ENCODE measurements at places on chromosomes 3 and 15.

GRCh38 chr15:30985081-30985531 is 6.3 kb downstream of the MTMR10 start:
- no peak for DNase-seq

- no peak for DNase-seq
Measured at GRCh38 chr3:32432711-32433530, 41.3 kb downstream of the CMTM7 start.

DNA sequence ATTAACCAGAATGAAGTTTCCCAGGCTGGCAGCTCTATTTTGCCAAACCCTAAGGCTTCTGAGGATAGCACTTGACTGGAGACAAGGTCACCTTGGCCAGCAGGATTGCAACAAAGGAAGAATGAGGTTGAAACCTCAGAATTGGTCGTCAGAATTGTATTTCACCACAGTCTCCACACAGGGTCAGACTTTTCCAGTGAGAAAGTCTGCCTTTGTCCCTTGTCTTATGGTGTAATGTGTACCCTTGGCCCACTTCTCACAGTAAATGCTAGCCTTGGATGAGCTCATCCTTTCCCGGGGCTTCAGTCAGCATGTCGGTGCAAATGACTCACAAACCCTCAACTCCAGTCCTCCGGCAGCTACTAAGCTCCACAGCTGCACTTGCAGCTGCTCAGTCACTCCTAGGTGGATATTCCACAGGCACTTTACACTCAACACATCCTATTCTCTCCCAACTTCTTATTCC is 19.7 kb downstream of the SSR3 start:
- DNase-seq, result no peak

- no peak for DNase-seq
Measured at GRCh38 chr3:32459450-32459849, 43.2 kb downstream of the CMTM6 start.

DNA sequence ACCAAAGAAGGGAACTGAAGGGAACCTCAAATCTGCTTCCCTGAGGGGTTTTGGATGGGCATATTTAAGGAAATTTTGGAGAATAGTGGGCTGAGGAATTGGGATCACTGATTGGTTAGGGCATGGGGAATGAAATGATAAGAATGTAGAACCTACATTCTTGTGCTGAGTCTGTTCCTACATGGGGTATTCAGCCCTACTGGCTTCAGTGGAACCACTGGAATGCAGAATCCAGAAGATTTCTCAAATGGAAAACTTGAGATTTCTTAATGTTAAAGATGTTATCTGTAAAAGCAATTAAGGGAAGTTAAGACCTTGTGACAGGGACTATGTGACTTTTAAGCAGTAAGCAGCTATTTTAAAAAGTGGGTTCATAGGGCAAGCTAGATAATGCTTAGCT is 1062.4 kb downstream of the AGBL1 start:
- no peak for DNase-seq

GRCh38 chr3:186815435-186815834 is 9.2 kb upstream of the RFC4 start:
- no peak for DNase-seq

DNA sequence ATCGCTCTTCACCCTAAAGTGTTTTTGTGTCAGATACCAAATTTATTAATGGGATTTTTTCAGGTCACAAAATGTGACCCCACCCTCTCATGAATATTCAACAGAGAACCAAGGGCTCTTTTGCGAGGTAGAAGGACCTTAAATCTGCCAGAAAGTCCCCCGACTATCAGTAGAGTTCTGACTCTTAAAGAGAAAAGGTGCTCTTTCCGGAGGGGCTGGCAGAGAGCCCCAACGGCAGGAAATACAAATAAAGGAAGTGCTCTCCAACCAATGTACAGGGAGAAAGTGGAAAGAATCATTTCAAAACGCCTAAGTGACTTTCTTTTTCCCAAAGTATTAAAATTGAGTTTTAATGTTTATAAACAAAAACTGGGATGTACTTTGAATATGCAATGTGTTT is 517.2 kb downstream of the FOXP1 start:
- DNase-seq, result no peak
